NCI-H1694 treated with DMSO at 0.1 percent for 48 hours (cell line): ENCODE measurements at places on chromosomes 1 and 21.

GRCh38 chr1:174872615-174873058 is 127.1 kb upstream of the CACYBP start:
- no peak for DNase-seq

- no peak for DNase-seq
These were observed 11.5 kb upstream of the S100A2 start for GRCh38 chr1:153577138-153577537.

DNA sequence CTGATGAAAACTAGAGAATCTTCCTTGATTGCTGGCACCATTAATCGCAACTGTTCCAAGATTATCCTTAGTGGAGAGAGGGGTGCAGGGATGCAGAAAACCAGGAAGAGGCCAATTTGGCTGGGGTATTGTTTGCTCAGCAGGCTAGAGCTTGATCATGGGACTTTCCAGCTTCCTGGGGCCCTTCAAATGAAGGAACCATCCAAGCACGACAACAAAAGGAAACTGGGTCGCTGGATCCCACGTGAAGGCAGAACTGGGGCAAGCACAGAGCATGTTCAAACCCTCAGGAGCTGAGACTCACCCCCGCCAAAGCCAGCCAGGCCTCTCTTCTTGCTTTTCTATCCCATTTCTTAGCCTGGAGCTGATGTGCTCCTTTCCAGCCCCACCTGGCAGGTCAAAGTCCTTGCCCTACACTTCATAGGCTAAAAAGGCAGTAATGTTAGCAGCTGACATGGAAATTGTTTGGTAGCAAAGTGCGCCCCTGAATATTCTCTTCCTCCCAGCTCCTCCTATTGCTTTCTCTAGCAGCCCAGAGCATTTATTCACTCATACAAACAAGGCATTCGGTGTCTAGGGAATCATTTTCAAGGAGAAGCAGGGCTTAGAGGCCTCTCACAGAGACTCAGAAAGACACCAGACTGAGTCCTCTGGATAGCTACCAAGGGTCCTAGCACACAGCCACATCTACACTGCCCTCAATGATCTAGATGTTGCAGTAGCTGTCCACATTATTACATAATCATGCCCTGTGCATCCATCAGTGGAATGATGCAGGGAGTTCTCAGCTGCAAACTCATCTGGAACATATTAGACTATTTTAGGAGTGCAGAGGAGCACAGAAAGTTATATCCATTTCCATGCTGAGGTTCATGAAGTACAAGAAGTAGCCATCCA is 11.5 kb downstream of the KCNA2 start:
- DNase-seq: no peak

DNA sequence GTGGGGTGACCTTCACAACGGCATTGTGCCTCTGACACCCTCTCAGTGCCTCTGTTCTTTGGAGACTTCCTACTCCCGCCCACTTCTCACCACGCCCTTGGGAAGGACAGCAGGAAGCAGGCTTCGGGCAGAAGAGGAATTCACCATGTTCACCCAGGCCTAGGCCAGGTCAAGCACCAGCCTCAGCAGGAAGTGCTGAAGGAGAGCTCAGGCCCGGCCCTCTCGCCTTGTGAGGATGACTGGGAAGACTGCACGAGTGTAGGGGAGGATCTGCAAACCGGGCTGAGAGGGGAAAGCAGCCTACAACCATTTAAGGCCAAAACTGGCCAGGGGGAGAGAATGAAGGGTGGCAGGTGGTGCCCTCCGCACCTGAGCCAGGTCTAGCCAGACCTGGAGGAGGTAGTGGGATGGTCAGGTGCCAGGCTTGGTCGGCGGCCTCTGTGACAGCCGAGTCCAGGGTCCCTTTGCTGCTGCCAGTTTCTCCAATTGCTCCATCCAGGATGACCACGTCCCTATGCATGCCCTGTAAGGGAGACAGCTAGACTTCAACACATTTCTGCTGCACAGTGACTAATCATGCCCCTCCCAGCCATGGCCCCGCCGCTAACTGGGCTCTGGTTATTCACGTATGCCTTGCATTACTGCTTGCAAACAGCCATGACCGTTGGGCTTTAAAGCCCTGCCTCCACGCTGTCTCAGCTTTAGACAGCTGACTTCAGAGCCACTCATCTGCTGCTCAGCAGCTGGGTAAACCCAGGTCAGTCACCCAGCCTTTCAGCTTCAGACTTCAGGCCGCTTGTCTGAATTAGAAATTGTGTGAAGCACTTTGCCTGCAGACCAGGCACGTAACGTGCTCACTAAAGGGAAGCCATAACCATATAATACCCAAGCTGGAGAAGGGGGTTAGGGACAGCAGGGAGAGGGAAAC is 8.9 kb downstream of the MRTO4 start:
- DNase-seq: no peak

GRCh38 chr1:65255035-65255655 is 54.2 kb upstream of the DNAJC6 start:
- no peak for DNase-seq
